ENCODE measurements at places on chromosomes 7 and 10. TPM values are rescaled to one million over a fixed set of nuclear protein-coding genes. Genes with fewer than 3 reads are reported as not detected.

The TRIL gene
- not detected for total RNA-seq

- no peaks in the 10 kb centered on the region for H3K4me1 ChIP-seq
- no peaks in the 10 kb centered on the region for H3K36me3 ChIP-seq
- no peaks in the 10 kb centered on the region for H3K27me3 ChIP-seq
- no peak overlapping the region for H3K4me3 ChIP-seq
- H3K27ac ChIP-seq, result no peak overlapping the region
These were observed 6.7 kb downstream of the SH2D4B start for GRCh38 chr10:80544316-80544953.

DNA sequence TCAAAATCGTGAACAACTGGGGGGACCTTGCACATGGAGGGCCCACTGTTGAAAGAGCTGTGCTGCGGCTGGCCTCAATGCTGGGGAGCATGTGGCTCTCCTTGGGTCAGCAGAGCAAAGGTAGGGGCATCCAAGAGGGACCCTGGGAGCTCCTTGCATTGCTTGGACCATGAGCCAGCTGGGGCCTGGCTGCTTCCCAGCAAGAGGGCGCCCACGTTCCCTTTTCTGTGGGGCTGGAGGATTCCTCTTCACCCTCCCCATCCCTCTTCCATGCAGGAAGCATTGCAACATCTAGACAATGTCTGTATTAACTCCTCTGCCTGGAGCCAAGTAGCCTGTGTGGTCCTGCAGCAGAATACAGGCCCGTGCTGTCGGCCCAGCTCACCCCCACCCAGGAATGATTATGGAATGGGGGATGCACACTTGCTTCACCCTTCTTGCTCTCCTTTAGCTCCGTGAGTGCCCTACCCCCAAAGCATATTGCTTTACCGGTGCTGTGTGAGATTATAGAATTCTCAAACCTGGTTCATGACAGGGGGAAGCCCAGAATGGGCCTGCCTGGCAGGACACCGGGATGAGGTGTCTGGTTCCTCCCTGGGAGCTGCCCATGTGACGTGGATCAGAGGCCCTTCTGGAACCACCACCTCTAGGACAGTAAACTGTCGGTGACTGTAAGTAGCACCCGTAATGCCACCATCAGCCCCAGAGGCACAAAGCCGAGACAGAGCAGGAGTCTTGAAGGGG is 61.9 kb downstream of the SYPL1 start:
- no peak overlapping the region for H3K27ac ChIP-seq
- no peaks in the 10 kb centered on the region for H3K36me3 ChIP-seq
- no peak for DNase-seq
- no peaks in the 10 kb centered on the region for H3K4me1 ChIP-seq
- no peaks in the 10 kb centered on the region for H3K27me3 ChIP-seq

DNA sequence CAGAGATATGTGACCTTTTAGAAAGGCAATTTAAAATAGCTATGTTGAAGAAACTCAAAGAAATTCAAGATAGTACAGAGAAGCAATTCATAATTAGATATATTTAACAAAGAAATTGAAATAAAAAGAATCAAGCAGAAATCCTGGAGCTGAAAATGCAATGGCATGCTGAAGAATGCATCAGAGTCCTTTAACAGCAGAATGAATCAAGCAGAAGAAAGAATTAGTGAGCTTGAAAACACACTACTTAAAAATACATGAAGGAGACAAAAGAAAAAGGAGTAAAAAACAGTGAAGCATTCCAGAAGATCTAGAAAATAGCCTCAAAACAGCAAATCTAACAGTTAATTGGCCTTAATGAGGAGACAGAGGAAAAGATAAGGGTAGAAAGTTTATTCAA is 20.0 kb downstream of the ZPBP start:
- peaks cover 6% of the 10 kb centered on the region for H3K4me1 ChIP-seq
- no peaks in the 10 kb centered on the region for H3K36me3 ChIP-seq
- no peaks in the 10 kb centered on the region for H3K27me3 ChIP-seq
- H3K27ac ChIP-seq, result no peak overlapping the region
- H3K4me3 ChIP-seq, result no peak overlapping the region

The C10orf67 gene
- total RNA-seq, result not detected
